ENCODE measurements at places on chromosomes 2 and 18.

DNA sequence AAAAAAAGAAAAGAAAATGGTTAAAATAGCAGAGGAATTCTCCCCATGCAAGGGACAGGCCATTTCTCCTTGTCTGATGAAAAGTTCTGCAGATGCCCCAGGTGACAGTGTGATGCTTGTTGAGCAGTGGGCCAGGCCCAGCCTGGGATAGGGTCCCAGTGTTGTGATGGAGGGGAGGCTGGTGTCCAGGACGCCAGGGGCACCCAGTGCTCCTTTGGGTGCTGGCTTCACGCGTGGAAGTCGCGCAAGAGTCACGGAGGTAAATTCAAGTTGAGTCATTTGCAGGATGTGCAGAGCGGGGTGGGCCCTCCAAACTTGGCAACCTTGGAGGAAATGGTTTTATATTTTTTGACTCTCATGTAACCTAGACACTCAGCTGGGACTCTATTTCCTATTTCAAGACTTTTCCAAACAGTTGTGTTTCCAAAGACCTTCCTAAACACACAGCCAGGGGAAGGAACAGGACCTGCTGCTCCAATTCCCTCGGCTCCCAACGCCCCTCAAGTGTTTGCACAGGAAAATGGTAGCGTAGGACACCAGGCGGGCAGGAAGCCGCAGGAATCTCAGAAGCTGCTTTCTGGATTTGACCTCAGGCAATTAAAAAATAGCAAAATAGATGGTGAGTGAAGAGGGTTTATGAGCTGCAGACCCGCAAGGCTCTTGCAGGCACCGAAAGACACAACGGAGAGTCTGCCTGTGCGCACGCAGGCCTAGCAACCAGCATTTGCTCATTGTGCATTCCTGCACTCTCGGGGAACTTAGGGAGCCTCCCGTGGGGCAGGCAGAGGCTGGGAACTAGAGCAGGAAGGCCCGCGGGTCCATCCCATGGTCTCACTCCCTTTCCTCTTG is 107.1 kb upstream of the ODC1 start:
- no peak for DNase-seq
- H3K4me1 ChIP-seq, result peaks cover 5% of the 10 kb centered on the region
- no peak overlapping the region for H3K4me3 ChIP-seq

- no peak overlapping the region for H3K4me3 ChIP-seq
- no peaks in the 10 kb centered on the region for H3K27me3 ChIP-seq
- DNase-seq, result no peak
These were observed 53.0 kb downstream of the PTRHD1 start for GRCh38 chr2:24740142-24740541.

DNA sequence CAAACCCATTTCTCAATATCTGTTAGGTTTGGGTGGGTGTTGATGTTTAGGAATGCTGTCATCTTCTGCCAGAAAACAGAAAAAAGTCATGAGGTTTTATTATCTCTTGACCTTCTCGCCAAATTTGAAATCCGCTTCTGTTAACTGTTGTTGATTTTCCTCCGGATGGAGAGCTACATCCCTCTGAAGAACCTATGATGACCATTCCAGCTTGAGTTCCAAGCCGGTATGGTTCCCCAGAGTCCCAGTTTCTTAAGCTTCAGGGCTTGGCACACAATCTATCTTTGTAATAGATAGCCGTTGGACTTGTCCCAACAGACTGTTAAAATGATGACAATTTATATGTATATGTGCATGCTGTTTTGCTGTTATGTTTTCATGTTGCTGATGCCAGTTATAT is 1201.0 kb downstream of the LRP1B start:
- no peaks in the 10 kb centered on the region for H3K27me3 ChIP-seq
- no peak overlapping the region for H3K27ac ChIP-seq
- DNase-seq, result no peak
- H3K4me1 ChIP-seq, result peaks cover 4% of the 10 kb centered on the region
- no peak overlapping the region for H3K4me3 ChIP-seq

GRCh38 chr2:182952741-182953450 is 85.4 kb downstream of the NCKAP1 start:
- H3K27ac ChIP-seq, result no peak overlapping the region
- no peak overlapping the region for H3K4me3 ChIP-seq
- DNase-seq, result no peak
- no peaks in the 10 kb centered on the region for H3K4me1 ChIP-seq
- H3K36me3 ChIP-seq, result no peaks in the 10 kb centered on the region
- no peaks in the 10 kb centered on the region for H3K27me3 ChIP-seq

DNA sequence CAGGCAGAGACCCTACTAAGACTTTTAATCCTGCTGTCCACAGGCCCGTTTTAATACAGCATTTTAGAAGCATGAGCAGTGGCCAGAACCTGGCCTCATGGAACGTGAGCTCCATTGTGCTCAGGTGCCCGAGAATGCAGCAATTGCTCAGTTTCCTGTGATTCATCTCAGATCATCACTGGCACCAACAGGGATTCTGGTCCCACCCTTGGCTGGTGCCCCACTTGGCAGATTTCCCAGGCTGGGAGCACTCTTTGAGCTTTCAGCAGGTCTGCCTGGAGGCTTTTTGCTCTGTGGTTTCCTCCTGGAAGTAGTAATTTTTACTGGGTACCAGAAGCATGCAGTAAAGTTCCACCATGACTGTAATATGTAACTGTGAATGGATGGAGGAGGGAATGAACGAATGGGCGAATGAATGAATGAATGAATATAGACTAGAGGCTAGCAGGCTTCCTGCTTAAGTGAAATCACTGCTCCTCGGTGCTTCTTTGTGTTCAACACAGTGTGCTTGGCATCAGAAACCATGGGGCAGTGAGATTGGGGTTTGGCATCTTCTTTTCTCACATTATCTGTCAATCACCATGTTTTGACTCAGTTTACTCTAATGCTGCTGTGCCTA is 312.9 kb downstream of the PRKCE start:
- H3K4me1 ChIP-seq, result peaks cover 10% of the 10 kb centered on the region
- H3K4me3 ChIP-seq, result no peak overlapping the region
- H3K36me3 ChIP-seq, result no peaks in the 10 kb centered on the region
- H3K27ac ChIP-seq, result no peak overlapping the region
- DNase-seq, result no peak

GRCh38 chr2:143480086-143480485 is 350.9 kb downstream of the ARHGAP15 start:
- no peak overlapping the region for H3K27ac ChIP-seq
- no peak for DNase-seq
- no peaks in the 10 kb centered on the region for H3K36me3 ChIP-seq
- no peak overlapping the region for H3K4me3 ChIP-seq
- H3K4me1 ChIP-seq, result peaks cover 13% of the 10 kb centered on the region
- peaks cover 5% of the 10 kb centered on the region for H3K27me3 ChIP-seq

- no peaks in the 10 kb centered on the region for H3K27me3 ChIP-seq
- H3K27ac ChIP-seq, result no peak overlapping the region
- no peak overlapping the region for H3K4me3 ChIP-seq
- H3K36me3 ChIP-seq, result no peaks in the 10 kb centered on the region
These were observed 142.2 kb downstream of the EPHA4 start for GRCh38 chr2:221429741-221430491.

DNA sequence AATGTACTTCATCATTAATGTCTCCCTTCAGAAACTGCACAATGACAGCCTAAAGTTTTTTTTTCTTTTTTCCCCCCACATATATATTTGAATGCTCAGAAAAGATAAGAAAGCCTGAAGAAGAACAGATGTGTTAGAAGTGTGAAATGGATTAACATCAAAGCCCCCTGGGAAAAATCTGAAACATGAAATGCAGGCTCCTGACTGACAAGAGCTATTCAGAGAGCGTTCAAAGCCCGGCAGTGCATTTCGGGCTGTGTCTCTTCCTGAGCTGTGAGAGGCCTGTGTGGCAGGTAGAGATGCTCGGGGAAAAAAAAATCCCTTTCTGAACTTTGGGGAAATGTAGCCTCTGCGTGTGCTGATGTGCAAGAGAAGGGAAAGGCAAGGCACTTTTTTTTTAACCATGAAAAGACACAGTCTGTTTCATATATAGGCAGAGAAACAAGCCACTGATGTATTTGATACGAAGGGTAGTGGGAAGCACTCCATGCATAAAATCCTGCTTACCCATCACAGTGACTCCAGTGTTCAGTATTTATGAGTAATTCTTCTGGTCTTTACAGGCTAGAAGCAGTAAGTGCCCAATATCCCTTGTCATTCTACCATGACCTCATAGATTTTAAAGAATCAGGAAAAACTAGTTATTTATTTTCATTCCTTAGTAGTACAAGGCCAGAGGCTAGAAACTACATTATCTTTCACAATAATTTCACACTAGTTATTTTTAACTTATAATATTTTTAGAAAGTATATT is 1574.2 kb upstream of the PIK3C3 start:
- peak; percentile 25 for DNase-seq
- H3K4me1 ChIP-seq, result peaks cover 4% of the 10 kb centered on the region
- no peaks in the 10 kb centered on the region for H3K27me3 ChIP-seq

- no peak overlapping the region for H3K4me3 ChIP-seq
- peaks cover 6% of the 10 kb centered on the region for H3K4me1 ChIP-seq
- DNase-seq, result no peak
These were observed 437.6 kb downstream of the DPP10 start for GRCh38 chr2:114880046-114880445.

All from glutamatergic neuron (in vitro differentiated cells).